ENCODE measurements at places on chromosomes 4 and X.

DNA sequence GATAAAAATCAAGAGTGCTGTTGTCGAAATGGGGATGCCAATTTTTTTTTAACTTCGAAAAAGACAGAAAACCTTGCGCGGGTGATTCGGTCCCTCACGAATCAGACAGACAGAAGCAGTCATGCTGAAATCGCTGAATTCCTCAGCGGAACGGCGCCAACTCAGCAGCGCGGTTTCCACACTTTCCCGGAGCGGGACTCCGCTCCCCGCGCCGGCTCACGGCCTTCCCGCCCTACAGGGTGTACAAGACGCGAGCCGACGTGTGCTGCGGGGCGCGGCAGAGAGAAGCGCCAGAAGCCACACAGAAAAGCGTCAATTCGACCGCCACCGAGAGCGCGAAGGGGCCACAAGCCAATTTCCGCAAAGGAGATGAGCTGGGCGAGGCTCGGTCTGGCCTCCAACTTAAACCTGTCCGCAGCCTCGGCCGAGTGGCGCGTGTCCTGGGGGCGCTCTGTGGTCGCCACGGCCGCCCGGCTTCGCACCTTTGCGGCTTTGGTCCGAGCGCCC is 1.3 kb downstream of the NEXMIF start:
- DNase-seq, result no peak

- DNase-seq, result no peak
Observed at GRCh38 chr4:2786152-2786671, 6.7 kb upstream of the SH3BP2 start.

- peak; percentile 60 for DNase-seq
Observed at GRCh38 chr4:57037982-57038604, 59.4 kb downstream of the POLR2B start.

- no peak for DNase-seq
Observed at GRCh38 chr4:76485450-76485849, 50.4 kb downstream of the SHROOM3 start.

DNA sequence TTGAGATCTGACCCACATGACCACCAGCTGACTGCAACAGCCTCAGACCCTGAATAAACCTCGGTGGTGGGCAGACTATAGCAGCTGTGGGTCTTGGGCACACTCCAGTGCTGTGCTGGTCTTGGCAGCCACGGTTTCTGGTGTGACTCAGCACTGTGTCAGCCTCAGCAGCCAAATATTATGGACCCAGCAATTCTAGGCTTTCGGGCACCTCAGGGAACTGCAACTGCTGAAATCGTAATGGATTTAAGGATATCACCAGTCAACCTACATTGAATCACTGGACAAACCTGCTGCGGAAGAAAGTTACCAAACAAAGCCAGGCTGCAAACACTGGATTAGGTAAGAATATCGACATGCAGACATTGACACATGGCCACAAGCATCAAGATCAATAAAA is 10.5 kb upstream of the UBE2NL start:
- no peak for DNase-seq

DNA sequence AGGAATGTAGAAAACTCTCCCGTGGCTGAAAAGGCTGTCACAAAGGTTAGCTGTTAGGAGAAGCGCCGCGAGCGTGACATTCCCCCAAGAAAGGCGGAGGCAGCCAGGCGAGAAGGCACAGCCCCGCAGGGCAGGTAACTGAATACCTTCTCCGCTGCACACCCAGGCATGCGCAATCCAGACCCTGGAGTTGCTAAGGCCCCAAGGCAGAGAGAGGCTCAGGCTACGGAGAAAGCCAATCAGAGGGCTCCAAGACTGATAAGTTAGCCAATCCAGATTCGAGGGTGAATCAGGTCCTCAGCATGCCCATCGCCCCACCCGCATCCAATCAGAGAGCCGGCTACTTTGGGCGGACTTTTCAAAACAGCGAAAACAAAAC is 485 bp upstream of the CCNG2 start:
- DNase-seq, result peak; percentile 99

DNA sequence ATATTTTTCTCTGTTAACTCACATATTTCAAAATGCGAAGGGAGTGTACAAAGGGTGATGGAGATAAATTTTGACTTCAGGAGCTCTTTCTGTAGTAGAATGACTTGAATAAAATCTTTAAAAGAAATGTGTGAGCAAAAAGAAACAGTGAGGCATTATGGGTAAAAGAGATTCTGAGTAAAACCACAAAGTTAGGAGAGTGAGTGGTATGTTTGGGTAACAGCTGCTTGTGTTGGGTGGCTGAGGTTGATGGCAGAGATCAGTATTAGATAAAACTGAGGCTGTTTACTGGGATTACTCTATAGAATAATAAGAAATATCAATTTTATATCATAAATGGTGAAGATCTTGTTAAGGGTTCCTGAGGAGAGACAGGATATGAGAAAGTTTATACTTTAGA is 434.2 kb upstream of the AMOT start:
- DNase-seq, result no peak

DNA sequence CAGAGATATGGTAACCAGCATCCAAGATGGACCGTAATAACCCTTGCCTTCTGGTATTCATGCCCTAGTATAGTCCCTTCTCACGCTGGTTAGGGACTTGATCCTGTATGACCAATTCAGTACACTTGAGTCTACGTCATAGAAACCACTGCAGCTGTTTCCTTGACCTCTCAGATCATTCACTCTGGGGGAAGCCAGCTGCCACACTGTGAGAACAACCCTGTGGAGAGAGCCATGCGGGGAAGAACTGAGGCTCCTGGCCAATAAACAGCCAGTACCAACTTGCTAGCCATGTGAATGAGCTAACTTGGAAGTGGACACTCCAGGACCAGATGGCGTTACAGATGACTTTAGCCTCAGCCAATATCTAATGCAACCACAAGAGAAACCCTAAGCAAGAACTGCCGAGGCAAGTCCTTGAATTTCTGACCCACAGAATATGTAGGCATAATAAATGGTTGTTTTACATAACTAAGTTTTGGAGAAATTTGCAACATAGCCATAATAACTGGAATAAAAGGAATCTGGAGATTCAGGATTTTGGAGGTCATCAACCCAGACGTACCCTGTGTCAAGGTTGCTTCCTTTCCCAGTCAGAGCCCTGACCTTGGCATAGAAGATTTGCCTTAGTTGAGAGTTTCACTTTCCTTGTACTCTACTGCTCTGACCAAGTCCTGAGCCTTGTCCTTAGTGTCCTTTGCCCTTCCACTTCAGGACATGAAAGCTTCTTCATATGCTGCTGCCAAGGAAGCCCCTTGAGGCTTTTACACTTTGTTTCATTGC is 87.3 kb upstream of the ZNF81 start:
- peak; percentile 5 for DNase-seq

- no peak for DNase-seq
Observed at GRCh38 chrX:107477406-107477805, 28.0 kb downstream of the FRMPD3 start.

DNA sequence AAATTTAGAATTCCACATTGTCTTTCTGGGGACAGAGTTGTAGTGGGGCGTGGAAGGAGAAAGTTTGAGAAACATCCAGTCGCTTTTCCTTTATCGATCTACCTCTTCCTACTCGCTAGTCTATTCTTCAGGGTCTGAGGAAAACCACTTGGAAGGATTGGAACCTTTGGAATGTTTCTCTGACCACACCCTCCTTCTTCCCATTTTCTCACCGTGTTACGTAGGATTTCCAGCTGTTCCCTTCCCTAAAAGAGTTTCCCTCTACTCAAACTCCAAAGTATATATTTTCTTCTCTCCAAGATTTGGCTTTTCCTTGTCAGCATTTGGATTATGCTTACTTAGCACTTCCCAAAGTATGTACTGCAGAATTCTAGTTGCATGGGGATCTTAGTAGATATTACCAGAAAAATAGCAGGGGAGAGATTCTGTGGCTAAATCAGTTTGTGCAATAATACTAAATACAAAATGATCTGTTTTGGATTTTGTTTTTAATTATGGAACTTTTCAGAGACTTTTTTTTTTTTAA is 4.9 kb downstream of the ENPEP start:
- no peak for DNase-seq

DNA sequence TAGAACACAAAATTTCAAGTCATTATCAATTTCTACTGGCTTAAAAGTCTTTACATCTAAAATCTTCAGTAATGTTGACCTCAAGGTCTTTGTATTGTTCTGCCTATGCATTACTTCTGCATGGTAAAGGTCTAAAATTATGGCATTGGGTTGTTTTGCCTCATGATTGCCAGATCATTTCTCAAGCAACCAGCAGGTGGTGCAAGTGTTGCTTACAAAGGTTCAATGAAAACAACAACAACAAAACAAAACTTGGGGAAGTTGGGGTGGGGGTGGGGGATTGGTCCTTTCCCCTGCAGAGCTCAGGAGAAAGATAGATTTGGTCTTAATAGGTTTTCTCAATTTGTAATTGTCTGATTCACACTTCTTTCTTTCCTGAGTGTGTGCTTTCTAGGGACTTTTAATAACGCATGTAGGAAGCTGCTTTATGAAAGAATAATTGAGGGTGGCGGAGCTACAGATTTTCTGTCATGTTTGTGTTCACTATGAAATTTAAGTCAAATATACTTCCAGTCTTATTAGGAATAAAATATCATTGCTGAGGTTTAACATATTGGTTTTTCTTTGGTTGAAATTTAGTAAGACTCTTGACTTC is 145.1 kb downstream of the COL4A5 start:
- no peak for DNase-seq

DNA sequence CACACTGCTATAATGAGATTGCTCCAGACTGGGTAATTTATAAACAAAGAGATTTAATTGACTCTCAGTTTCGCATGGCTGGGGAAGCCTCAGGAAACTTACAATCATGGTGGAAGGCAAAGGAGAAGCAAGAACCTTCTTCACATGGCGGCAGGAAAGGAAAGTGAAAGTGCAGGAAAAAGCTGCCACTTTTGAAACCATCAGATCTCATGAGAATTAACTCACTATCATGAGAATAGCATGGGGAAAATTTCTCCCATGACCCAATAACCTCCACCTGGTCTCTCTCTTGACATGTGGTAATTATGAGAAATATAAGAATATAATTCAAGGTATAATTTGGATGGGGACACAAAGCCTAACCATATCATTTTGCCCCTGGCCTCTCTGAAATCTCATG is 884.2 kb downstream of the GLUD2 start:
- no peak for DNase-seq

DNA sequence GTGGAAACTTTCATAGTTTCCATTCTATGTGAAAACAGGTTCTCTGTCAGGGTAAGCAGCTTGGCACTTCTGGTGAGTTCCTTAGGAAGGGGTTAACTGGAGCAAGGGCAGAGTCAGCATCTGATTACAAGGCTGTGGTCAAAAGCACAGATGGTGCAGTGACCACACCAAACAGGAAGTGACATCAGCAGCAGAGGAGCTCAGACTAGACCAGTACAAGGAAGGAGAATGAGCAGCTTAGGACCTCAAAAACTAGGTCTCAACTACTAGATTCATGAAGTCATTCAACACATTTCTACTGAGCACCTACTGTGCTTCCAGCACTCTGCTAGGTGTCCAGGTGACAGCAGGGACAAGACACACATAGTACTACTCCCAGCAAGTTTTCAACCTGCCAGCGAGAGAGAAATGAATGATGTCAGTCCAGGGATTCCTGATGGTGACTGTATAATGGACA is 130.2 kb downstream of the AMELX start:
- no peak for DNase-seq

GRCh38 chrX:72276478-72276953 is 532 bp downstream of the RPS4X start:
- DNase-seq, result no peak

- no peak for DNase-seq
Observed at GRCh38 chr4:39808231-39808749, 110.4 kb downstream of the UBE2K start.

- peak; percentile 6 for DNase-seq
Observed at GRCh38 chrX:133645256-133645655, 230.0 kb upstream of the GPC4 start.

- peak; percentile 73 for DNase-seq
Observed at GRCh38 chr4:124060261-124060918, 652.1 kb downstream of the ANKRD50 start.

DNA sequence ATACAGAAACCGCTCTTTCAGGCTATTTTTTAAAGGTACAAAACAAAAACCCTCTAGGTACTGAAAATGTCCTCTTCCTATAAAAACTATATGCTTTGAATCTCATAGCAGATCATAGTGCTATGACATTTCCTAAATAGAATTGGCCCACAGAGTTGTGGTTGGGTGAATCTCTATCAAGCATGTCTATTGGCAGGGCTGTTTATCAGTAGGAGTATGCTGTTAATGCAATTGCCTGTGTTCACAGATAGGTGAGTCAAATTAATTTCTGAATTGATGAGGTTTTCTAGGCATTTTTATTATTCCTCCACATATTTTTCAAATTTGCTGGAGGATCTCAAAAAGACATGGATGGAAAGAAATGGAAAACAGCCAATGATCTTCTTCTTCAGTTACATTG is 73.9 kb downstream of the QRFPR start:
- DNase-seq, result no peak

DNA sequence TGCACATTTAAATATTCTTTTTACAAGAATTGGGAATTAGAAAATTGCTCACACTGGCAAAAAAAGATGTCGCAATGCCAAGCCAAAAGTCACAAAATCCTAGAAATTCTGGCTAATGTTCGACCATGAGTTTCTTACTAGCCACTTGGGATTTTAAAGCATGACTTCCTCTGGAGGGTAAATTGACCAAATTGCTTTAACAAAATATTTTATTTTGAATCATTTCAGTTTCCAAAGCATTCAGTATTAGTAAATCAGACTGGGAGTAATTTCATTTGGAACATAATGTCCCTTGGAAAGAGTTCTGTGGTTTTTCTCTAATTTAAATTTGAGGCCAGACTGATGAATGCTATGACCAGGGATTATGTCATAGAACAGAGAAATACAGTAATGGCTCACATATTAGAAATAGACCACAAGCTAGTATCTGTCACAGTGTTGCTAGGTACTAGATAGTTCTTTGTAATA is 7.6 kb upstream of the CXCL5 start:
- no peak for DNase-seq

- DNase-seq, result no peak
Observed at GRCh38 chr4:101284546-101284945, 62.8 kb downstream of the PPP3CA start.

DNA sequence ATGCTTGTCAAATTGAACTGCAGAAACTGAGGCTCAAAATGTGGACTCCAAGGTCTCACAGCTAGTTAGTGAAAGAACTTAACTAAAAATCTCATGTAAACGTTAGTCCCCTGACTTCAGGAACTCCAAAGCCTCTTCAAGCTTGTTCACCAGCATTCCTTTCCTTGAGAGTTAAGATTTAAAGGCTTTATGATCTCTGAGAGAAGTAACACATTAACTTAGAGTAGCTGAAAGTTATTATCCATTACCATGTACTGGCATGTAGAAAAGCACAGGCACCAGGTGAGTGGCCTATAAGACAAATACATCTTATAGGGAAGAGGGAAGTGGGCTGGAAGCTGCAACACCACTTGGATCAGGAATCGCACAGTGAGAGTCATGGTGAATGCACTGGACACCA is 15.3 kb downstream of the PARM1 start:
- DNase-seq, result no peak

GRCh38 chrX:13190051-13190450 is 129.8 kb downstream of the ATXN3L start:
- DNase-seq, result no peak

GRCh38 chr4:100826067-100826466 is 308.2 kb upstream of the EMCN start:
- no peak for DNase-seq

GRCh38 chrX:53456254-53456653 is 22.1 kb upstream of the HSD17B10 start:
- DNase-seq, result no peak

All from heart right ventricle (tissue), 16 donors.